Natural killer cell treated with Interleukin-12 subunit alpha and Interleukin-12 subunit beta and Interleukin-15 and Interleukin-18, amount 100 ng/mL, for 72 hours (primary cell): ENCODE measurements at places on chromosomes 6 and 20. TPM values are rescaled to one million over a fixed set of nuclear protein-coding genes. Genes with fewer than 3 reads are reported as not detected.

GRCh38 chr6:130927305-130927704 lies 100.1 kb downstream of the SMLR1 start:
- no peak for DNase-seq

DNA sequence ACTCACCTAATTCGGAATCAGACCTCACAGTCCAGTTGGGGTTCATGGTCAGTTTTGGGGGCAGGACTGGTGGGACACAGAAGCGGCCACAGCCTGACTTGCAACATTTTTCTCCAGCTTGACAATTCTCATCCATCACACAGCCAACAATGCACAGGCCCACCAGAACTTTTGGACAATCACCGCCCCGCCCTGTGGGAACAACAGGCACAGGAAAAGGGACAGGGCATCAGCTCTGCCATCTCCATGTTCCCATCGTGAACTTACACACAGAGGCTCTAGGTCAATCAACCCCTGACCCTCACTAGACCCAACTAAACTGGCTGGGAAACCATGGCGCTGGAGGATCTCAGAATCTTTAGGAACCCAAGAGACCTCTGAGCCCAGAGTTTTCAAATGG lies 16.3 kb downstream of the WFDC3 start:
- DNase-seq = no peak

DNA sequence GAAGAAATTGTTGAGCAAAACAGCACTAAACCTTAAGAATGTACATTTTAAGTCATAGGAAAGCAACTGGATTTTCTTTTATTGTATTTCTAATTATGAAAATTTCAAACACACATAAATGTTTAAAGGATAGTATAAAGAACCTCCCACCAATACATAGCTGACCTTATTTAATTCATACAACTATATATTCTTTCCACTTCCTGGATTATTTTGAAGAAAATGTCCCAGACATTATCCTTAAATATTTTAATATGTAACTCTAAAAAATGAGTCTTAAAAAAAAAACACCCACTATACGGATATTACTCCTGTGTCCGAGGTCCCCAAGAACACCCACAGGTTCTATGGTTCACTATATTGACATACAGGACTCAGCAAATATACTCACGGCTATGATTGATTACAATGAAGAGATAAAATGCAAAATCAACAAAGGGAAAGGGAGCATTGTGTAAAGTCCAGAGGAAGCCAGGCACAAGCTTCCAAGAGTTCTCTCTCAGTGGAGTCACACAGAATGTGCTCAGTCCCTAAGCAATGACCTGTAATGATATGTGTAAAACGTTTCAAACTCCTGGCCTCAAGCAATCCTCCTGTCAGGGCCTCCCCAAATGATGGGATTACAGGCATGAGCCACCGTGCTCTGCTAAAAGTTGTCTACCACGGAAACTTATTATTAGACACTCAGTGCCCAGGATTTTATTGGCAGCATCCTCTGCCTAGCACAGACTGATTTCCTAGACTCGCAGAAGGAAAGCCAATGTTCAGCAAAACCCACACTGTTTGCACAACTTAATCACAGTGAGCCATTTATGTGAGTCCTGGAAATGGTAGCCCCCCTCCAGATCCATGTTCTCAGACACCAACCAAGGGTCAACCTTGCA lies 23.2 kb downstream of the GLYATL3 start:
- DNase-seq = no peak

DNA sequence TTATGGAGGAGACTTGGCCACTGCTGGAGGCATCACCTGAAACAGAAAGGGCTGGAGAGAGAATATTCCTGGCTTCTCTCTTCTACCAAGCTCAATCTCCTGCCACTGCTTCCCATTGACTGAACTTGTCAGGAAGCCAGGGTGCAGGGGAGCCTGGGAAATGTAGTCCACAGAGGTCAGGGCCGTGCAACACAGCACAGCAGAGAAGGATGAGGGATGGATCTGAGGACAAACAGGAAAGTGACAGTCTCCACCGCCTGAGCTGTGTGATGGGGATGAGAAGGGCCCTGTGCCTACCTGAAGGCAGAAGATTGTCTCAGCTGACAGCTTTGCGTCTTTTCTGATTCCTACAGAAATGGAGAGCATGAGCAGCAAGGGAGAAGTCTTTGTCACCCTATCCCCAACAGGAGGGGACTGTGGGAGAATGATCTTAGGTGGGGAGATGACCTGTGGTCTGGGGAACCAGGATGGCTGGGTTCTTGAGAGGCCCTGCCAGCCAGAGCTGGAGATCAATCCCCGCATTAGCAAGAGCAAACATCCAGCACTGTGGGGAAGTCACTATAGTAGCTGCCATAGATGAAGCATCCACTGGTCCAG lies 114.2 kb downstream of the SNX5 start:
- no peak for DNase-seq

GRCh38 chr6:12576389-12576788 lies 140.2 kb upstream of the PHACTR1 start:
- DNase-seq = no peak

DNA sequence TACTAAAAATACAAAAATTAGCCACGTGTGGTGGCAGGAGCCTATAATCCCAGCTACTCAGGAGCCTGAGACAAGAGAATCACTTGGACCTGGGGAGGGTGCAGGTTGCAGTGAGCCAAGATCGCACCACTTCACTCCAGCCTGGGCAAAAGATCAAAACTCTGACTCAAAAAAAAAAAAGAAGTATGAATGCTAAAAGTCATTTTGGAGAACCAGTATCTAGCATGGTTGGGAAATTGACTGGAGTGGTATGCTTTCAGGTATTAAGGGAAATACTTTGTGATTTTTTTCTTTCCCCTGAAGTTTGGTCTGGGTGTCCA lies 30.1 kb downstream of the PCMT1 start:
- DNase-seq = no peak

- no peak for DNase-seq
Measured at GRCh38 chr20:21053002-21053762, 53.0 kb downstream of the LINC00237 start.

DNA sequence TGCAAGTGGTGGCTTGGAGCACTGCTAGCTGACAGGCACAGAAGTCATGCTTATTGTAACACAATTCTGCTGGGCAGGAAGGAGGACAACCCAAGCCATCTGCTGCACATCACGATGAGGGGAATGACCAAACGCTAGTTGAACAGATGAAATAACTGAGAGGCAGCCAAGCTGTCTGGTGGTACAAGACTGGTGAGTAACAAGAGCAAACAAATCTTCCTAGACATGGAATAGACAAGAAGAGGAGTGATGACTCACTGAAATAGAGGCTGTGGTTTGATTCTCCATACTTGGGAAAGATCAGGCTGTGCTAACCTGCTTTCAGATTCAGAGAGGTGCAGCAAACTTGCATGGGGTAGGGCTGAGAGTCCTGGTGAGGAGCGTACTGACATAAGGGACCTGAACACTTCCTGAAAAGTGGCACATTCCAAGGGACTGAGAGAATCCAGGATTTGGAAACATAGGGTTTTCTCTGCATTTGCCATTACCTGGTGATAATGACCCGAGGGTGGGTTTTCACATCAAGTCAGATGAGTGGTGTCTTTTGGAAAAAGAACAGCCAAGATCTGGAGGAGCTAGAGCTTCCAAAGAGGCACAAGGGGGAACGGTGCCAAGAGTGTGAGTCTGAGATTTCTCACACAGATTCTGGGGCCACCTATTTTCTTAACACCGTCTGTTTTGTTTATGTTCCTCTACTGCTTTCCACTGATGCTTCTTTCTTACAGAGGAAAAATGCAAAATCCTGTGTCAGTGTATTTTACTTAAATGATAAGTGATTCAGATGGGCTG lies 60.0 kb downstream of the PRL start:
- no peak for DNase-seq

GRCh38 chr20:9555781-9556180 lies 41.4 kb downstream of the LAMP5 start:
- no peak for DNase-seq

- DNase-seq = no peak
Measured at GRCh38 chr6:104862456-104862855, 2.7 kb upstream of the HACE1 start.

- no peak for DNase-seq
Measured at GRCh38 chr6:52610011-52610410, 33.2 kb upstream of the TRAM2 start.

DNA sequence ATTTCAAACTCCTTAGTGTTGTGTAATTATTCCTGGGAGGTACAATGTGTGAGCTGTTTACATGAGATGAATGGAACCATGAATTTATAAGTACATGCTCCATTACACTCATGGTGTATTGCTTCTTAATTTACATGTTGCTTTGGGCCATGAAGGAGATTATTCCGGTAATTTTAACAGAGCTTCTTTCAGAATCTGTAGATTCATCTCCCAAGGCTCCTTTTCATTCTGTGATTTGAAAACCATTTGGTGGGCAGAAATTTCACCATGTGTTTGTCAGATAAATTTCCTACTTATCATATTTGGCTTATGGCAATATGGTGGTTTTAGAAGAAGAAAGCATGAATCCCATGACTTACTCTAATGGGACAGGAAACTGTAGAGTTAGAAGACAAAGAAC lies 421.6 kb upstream of the EYS start:
- no peak for DNase-seq

DNA sequence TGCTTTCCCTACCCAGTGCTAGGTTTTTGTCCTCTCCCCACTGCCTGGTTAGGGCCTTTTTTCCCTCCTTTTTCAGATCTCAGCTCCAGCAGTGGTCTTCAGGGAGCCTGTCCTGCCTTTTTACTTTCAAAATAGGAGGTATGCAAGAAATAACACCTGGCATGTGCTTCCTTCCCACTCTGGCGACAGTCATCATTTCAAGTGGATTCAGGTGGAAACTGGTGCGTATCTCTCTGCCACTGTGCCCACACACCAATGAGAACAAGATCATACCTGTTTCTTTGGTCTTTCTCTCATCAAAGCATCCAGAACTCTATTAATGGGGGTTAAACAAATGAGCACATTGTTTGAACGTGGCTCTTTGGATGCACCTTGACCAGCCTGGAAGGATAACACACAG lies 95.7 kb upstream of the GGTLC1 start:
- no peak for DNase-seq

DNA sequence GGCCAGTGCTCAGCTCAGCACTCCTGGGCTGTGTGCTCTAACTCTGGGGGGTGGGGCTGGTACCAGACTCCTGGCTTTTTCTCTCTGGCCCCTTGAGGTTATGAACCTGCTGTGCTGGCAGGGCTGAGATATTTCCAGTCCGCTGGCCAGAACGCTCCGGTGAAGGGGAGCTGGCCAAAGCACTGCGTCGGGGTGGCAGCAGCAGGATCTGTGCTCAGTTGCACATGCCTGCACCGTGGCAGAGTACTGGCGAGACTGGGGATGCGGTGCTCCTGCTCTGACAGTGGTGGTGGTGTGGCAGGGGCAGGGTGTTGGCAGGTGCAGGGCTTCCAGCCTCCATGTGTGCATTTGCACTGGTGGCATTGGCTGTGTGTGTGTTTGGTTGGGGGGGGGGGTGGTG lies 374.4 kb downstream of the PHF3 start:
- DNase-seq = no peak

DNA sequence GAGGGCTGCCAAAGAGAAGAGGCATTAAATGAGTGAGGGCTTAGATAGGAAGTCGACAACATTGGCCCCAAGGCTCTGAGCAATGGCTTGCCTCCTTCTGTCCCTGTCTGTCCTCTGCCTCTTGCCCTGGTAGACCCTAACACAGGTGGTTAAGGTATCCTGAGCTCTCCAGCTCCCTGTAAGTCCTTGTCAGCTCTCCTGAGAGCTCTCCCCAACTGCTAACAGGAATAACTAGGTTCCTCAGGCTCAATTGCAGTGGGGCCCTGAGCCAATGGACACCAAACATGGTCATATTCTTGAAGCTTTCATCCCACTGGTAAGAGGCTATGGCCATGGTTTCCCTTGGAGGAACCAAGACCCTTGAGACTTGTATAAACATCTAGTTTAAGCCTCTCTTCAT lies 5.0 kb upstream of the CPNE1 start:
- no peak for DNase-seq

SLC22A1 gene
- total RNA-seq = 11.0 TPM

CUTA gene
- total RNA-seq = 156 TPM

OLIG3 gene
- not detected for total RNA-seq
